ENCODE measurements at places on chromosomes 5 and 9.

- peak; percentile 31 for DNase-seq
Measured at GRCh38 chr9:27749838-27750237, 176.6 kb upstream of the C9orf72 start.

- no peak for DNase-seq
Measured at GRCh38 chr5:107092695-107093094, 578.0 kb downstream of the EFNA5 start.

- DNase-seq, result no peak
Measured at GRCh38 chr9:122065923-122066629, 27.0 kb downstream of the TTLL11 start.

DNA sequence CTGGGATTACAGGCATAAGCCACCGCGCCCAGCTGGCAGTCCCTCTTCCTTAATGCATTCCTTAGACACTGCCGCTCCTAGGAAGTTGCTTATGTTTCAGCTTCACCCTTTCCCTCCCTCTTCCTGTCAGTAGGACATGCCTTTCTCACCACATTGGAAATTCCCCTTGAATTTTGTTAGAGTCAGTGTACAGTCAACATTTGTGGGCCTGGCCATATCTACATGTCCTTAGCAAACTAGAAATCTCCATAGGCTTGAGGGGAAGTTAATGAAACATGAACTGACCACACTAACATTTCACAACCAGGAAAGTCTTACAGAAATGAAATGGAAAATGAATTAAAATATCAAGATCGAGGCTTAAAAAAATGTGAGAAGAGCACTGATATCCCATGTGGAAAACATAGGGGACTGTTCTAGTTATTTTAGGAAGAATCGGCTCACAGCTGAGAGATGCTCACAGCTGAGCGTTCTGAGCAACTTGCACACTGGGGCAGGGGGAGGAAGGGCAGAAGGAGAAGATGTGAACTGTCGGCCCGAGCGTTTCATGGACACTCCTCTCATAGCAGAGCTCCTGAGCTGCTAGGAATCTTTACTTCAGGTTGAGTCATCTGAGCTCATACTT, 21.1 kb upstream of the LVRN start:
- DNase-seq, result peak; percentile 87

DNA sequence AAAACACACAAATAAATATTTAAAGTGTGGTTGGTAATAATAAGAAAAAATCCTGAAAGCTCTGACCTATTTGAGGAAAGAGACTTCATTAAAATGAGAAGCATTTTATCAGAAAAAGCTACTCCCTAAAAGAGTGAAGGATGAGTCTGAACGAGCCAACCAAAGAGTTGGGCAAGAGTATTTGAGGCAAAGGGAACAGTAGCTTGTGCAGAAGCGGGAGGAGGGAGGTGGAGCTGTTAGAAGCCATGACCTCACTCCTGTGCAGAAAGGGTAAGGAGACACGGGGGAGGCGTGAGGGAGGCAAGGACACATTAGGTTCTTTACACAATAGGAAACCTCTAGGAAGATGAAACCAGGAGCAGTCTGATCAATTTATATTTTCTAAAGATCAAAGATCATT, 29.4 kb downstream of the SH3RF2 start:
- no peak for DNase-seq

DNA sequence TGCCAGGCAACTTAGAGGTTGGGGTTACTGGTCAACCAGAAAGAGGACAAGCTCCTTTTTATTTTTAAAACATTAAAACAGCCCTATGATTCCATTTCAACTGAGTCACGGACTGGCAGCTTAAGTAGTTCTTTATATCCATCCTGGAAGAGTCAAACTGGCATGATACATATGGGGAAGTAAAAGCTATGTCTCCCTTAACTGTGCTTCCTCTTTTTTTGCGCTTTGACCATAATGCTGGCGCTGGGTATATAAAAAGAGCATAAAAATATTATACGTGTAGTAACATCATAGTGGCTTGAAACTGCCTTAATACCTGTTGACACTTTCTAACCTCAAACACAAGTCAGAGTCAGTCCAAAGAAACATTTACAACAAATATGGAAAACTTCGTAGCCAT, 274.4 kb downstream of the CSNK1G3 start:
- DNase-seq, result no peak

GRCh38 chr5:141780240-141780951, 97.8 kb downstream of the PCDH1 start:
- no peak for DNase-seq

GRCh38 chr9:136154943-136155342, 36.3 kb upstream of the TMEM250 start:
- DNase-seq, result no peak

GRCh38 chr9:76817489-76817888, 53.3 kb downstream of the PCA3 start:
- DNase-seq, result peak; percentile 49

DNA sequence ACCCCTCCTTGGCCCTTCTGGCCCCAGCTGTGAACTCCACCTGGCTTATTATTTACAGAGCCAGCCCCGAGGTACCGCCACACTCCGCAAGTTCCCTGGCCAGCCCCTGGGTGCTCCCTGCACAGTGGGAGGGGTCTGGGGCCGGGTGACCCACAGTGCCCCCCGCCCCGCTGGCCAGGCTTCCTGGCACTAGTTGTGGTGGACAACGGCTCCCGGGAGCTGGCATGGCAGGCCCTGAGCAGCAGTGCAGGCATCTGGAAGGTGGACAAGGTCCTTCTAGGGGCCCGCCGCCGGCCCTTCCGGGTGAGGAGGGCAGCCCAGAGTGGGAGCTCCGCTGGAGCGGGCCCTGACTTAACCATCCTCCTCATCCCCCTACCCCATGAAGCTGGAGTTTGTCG, 3.9 kb downstream of the MAMDC4 start:
- DNase-seq, result no peak

DNA sequence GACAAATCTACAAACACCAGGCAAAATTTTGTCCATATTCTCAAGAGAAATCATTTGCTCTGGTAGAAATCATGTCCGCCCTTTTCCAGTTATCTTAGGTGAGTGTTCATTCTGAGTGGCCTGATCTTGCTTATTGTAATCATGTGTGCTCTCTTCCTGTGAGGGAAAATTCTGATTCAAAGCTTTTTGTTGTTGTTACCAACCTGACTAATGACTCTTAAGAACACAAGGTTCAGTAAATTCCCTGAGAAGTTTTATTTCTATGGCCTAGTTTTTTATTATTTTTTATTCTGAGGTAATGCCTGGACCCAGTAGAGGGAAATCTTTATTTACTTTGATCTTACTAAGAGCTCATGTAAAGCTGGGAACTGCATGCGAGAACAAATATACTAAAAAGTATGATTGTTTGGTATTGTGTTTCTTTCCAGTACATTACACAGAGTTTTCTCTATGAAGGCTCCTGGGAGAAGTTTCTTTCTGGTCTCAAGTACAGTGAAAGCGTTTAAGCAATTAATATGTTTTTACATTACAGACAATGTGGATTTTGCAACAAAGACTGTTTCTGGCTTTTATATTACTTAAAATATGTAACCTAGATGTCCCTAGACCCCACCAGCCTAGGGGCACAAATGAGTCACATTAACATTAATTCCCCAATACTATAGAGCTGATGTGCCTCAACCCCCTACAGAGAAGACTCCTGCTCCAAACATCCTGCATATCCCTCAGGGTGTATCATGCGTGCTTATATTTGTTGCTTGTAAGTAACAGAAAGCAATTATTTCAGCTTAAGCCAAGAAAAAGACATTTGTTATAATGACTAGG, 138.1 kb downstream of the TMEM167A start:
- DNase-seq, result no peak

DNA sequence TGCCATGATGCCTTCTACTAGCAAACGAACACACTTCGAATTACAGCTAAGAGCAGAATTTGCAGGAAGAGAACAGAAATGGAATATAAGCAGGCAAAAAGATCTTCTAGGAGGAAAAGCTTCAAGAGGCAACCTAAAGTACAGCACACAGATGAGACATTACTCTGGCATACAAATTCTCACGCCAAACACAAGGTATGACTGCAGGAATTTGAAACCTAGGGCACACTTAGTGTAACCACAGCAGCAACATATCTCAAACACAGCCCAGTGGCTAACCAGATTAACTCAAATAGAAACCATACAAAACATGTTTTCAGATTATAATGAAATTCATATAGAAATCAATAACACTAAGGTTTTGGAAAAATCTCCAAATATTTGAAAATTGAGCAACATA, 481.0 kb upstream of the RGMB start:
- peak; percentile 30 for DNase-seq

- DNase-seq, result peak; percentile 65
Measured at GRCh38 chr5:61048534-61048933, 103.5 kb downstream of the NDUFAF2 start.

DNA sequence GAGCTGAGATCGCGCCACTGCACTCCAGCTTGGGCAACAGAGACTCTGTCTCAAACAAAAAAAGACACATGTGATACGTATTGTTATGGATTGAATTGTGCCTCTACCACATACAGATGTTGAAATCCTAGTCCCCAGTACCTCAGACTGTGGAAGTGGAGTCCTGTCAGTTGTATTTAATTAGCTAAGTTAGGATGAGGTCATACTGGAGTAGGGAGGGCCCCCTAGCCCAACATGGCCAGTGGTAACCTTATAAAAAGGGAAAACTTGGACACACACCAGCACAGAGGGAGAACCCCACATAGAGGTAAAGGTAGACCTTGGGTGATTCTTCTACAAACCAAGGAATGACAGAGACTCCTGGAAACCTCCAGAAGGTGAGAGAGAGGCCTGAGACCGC, 119.8 kb downstream of the GADD45G start:
- no peak for DNase-seq

DNA sequence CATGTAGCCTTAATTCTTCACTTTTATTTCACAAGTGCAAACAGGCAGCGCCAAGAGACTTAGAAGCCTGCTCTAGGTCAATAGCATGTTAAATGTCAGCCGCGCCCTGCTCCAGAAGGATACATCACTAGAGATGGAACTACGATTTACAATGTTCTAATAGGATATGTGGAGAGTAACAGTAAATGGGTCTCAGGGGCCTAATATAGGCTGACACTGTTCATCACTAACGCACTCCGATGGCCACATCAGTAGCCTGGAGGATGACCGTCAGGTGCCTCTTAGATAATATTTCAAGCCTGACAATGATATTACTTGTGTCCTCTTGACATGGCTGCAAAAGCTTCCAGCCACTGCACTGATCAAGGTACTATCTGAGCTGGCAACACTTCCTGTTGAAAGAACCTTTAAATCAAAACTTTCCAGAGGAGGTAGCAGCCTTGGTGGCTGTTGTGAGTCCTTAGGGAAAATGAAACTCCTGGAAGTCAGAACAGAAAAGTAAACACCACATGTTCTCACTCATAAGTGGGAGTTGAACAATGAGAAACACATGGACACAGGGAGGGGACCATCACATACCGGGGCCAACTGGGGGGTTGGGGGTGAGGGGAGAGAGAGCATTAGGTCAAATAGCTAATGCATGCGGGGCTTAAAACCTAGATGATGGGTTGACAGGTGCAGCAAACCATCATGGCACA, 35.0 kb downstream of the PTTG1 start:
- DNase-seq, result no peak

- no peak for DNase-seq
Measured at GRCh38 chr5:178320281-178320855, 87.8 kb upstream of the PHYKPL start.

DNA sequence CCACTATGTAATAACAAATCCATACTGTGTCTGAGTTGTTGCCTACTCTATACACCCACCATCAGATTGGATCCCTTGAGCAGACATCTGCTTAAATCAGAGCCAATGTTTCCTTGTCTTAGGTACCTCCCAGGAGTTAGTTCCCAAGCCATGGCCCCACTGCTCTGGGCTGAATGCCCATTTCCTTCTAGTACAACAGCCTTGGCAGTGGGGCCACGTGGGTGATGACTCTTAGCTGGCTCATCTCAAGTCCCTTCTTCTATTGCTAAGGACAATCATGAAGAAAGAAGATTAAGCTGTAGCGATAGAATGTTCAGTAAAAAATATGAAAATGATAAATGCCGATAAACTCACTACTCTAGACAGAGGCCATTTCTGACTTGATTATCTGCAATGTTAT, 16.6 kb downstream of the PTGR1 start:
- peak; percentile 29 for DNase-seq

- DNase-seq, result peak; percentile 81
Measured at GRCh38 chr5:42949348-42950115, 90.6 kb downstream of the ANXA2R start.

- DNase-seq, result peak; percentile 29
Measured at GRCh38 chr5:178994580-178995340, at the start of gene GRM6. GRM6 (minus strand) TSS chr5:178995320; CDS start chr5:178994944, 376 bp downstream.

DNA sequence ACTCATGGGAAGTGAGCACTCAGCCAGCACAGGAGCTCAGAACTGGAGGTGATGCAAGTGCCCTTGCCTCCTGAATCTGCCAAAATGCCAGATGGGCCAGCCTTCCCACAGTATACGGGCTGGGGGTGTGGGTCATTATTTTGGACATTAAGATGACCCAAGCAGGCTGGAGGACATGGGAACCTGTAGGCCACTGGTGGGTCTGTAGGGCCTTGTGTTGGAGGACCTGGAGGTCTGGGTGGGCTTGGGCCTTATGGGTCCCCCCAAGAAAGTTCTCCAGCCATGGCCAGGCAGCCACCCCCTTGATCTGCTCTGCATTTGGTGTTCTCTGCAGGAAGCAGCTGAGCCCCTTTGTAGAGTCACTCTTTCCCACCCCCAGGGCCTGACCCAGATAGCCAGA, 71.0 kb upstream of the ANGPTL2 start:
- DNase-seq, result no peak

DNA sequence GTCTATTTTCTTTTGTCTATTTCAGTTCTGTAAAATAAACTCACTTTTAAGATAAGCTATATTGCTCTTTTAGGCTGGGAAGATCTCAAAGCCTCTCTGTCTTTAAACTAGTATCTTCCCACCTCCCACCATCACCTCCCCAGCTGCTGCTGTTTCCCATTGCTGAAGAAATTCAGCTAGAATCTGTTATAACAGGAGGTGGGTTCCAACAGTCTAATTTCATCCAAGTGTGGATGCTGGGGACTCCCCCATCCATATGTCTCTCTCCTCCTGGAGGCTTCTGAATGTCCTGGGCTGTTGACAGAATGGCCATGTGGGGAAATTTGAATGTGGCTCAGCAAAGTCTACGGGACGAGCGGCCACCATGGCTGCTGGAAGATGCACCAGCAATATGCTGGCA, 301.0 kb downstream of the RASEF start:
- no peak for DNase-seq

DNA sequence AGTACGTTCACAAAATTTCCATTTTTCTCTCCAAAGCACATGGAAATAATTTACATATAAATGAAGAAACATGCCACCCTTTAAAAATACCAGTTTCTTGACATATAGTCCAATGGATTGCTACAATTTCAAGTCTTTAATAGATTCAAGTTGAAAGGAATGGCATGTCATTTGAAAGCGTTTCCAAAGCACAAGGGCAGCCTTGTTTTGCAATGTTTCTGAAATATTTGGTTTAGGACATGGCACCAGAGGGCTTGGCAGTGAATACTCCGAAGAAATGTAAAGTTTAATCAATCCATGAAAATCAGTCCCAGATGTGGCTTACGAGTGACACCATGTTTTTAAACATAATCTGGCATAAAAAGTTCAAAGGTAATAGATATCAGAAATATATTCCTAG, 333.7 kb downstream of the PDE4D start:
- no peak for DNase-seq

GRCh38 chr5:100790170-100790665, 112.9 kb downstream of the ST8SIA4 start:
- DNase-seq, result peak; percentile 1

Measured in astrocyte of the hippocampus (primary cell).